Endothelial cell of umbilical vein (primary cell): ENCODE measurements at places on chromosomes 7 and 10. TPM values are rescaled to one million over a fixed set of nuclear protein-coding genes. Genes with fewer than 3 reads are reported as not detected.

The UNCX gene
- total RNA-seq: not detected in 2 replicates

The ZC3HAV1L gene
- 23.8 and 25.7 TPM in 2 replicates for total RNA-seq

The CTTNBP2 gene
- 0.25 and 0.35 TPM in 2 replicates for total RNA-seq

The FZD8 gene
- 9.1 and 11.1 TPM in 2 replicates for total RNA-seq

The TAS2R41 gene
- total RNA-seq: not detected in 2 replicates

The SEMA4G gene
- 6.0 and 6.7 TPM in 2 replicates for total RNA-seq

The SEMA3E gene
- not detected in 2 replicates for total RNA-seq

The RBP3 gene
- total RNA-seq: not detected in 2 replicates

The CYP3A7 gene
- not detected in 2 replicates for total RNA-seq

The CHAT gene
- total RNA-seq: not detected in 2 replicates

The CXCL12 gene
- total RNA-seq: 0.88 and 1.4 TPM in 2 replicates

The ZFYVE27 gene
- total RNA-seq: 23.7 and 24.2 TPM in 2 replicates

The AGAP3 gene
- 171 and 173 TPM in 2 replicates for total RNA-seq

The CYP26C1 gene
- 2.0 and 3.0 TPM in 2 replicates for total RNA-seq

The CALD1 gene
- total RNA-seq: 307 and 313 TPM in 2 replicates

The HOXA13 gene
- total RNA-seq: 0.09 and 0.22 TPM in 2 replicates

The ACBD7 gene
- total RNA-seq: 1.7 and 2.8 TPM in 2 replicates

The RAB19 gene
- not detected in 2 replicates for total RNA-seq

The NRG3 gene
- total RNA-seq: 3.9 and 5.6 TPM in 2 replicates

The CCL26 gene
- total RNA-seq: not detected in 2 replicates

The KCNIP2 gene
- total RNA-seq: 2.2 and 3.0 TPM in 2 replicates

The RELN gene
- total RNA-seq: 0.15 and 1.4 TPM in 2 replicates

The EPHB6 gene
- 2.9 TPM in 2 replicates for total RNA-seq

The NKX1-2 gene
- total RNA-seq: not detected in 2 replicates

The GRID1 gene
- total RNA-seq: not detected in 2 replicates
